ENCODE measurements at places on chromosomes 3 and 15.

DNA sequence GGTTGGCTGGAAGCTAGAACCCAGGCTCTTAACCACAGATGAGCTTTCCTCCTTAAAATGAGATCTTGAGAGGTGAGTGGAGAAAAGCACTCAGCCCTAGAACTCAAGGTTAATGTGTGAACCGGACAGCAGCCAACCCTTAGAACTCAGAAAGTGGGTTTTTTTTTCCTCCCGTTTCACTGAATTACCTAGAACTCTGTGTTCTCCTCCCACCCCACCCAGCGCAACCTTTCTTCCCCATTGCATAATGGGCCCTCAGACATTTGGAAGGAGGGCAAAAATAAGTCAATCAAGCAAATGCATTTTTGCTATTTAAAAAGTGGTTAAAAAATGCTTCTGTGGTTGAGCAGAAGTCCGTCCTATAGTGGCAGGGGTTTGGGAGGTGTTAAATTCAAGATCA lies 36.7 kb downstream of the POC1A start:
- DNase-seq = no peak

- no peak for DNase-seq
Observed at GRCh38 chr15:101538177-101538576, 48.7 kb upstream of the PCSK6 start.

DNA sequence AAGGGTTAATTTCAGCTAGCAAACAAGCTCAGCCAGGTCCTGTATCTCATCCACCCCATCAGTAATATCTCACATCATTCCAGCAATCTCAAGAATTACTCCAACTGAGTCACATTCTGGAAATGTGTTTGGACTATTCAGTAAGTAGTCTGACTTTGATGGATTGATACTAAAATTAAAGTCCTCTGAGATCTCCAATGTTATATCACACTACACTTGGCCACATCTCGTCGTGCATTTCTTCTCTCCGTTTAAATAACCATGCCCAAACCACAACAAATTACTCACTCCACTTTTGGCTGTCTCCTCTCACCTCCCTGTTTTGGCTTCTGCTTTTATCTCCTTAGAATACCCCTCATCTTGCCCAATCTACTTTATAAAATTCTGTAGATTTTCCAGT lies 292.2 kb downstream of the PYDC2 start:
- no peak for DNase-seq

DNA sequence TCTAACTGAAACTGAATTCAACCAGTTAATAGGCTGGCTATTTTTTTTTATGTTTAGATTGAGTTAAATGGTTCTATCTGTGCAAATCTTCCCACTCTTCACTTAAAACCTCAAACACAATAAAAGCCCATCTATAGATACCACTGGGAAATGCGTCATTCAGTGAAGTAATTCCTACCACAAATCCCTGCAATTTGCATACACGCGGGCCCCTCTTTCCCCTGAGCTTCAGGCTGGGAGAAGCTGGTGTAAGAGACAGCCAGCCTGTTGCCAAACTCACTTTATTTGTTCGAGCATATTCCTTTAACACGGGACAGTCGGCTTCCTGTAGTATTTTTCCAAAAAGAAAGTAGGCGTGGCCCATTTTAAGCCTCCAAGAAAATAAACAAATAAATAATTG lies 26.0 kb upstream of the MCTP2 start:
- no peak for DNase-seq
